Stimulated activated CD4-positive, alpha-beta T cell treated with anti-CD3 and anti-CD28 coated beads, Interleukin-15, amount 100 ng/mL, for 24 hours (primary cell): ENCODE measurements at places on chromosomes 13 and 19.

- DNase-seq: no peak
These were observed 13.9 kb downstream of the SLC25A15 start for GRCh38 chr13:40803316-40803715.

GRCh38 chr19:38033658-38034491 lies 126.9 kb downstream of the SIPA1L3 start:
- DNase-seq: no peak

DNA sequence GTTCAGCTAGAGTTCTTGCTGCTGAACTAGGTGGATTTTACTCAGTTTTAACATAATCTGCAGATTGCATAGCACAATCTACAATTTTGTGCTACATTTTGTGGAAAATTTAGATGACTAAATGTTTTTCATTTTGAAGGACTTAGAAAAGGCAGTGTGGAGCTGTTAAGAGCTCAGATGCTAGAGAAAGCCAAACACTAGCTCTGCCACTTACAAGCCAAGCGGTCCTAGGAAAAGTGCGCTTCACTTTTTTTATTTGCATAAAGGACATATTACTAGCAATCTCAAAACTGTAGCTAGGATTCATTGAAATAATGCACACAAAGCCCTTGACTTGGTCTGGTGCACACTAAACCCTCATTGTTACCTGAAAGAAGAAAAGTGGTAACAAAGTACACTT lies 8.1 kb upstream of the CSNK1A1L start:
- DNase-seq: no peak

GRCh38 chr19:17255150-17255621 lies 9.4 kb downstream of the USHBP1 start:
- DNase-seq: no peak

- DNase-seq: no peak
These were observed 317.8 kb downstream of the ATP8A2 start for GRCh38 chr13:25689539-25689938.
